ENCODE measurements at places on chromosomes 6 and 20.

- no peak for DNase-seq
Observed at GRCh38 chr20:64133951-64134407, 26.6 kb upstream of the NPBWR2 start.

DNA sequence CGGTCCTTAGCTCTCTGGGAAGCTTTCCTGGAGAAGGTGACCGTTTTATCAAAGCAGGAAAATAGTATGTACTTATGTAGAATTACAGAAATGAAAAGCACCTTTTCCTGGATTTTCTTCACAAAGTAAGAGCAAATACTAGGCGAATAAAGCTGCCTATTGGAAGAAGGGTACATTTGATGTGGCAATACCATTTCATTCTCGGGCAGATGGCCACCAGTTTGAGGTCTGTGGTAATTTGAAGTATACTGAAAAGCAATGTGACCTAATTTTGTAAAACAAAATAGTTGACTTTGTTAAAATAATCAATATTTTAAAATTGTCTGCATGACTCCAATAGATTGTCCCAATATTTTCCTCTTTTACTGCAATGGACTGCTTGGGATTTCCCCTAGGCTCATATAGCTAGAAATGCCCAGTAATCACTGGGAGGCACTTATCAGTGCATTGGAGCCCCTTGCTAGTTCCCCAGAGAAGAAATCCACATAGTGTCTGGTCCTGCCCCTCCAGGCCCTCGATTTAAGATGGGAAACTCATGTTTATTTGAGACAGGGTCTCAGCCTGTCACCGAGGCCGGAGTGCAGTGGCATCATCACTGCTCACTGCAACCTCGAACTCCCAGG is 7.4 kb upstream of the UTRN start:
- no peak for DNase-seq

GRCh38 chr6:21123507-21124436 is 469.8 kb upstream of the SOX4 start:
- DNase-seq = no peak

DNA sequence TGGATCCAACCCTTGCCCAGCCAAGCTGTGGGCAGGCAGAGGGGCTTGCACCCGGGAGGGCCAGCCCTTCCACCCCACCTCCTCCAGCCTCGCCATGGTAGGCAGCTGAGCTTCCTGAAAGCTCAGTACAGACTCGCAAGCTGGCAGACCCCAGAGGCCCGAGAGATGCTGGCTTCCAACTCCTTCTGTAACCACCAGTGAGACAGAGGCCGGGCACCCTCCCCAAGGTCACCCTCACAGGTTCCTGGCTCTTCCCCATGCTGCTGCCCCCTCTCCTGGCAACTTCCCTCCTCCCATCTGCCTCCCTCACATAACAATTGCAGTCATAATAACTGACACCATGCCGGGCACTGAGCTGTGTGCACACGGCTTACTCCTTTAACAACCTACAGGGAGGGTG is 26.2 kb upstream of the NOL4L start:
- DNase-seq = no peak

DNA sequence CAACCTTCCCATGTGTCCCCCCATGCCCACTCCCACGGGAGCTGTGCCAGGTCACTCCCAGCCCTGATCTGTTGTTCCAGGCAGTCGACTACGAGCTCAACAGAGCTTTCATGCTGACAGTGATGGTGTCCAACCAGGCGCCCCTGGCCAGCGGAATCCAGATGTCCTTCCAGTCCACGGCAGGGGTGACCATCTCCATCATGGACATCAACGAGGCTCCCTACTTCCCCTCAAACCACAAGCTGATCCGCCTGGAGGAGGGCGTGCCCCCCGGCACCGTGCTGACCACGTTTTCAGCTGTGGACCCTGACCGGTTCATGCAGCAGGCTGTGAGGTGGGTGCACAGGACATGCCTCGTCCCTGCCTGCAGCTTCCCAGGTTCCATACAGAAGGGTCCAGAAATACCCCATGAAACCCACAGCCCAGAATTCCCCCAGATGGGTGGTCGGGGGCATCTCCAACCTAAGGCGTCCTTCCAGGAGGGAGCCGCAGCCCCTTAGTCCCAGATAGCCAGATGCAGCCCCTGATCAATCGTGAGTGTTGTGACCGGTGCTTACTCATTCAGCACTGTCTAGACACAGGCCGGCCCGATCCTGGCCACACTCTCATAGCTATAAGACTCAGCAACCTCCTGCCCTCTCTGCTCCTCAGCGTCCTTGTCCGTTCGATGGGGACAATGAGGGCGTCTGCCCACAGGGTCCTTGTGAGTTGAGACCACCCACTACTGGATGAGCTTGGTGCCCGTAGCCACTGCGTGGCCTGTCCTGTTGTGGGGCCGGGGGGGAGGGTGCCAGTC is 142.1 kb downstream of the TAF4 start:
- DNase-seq = no peak

DNA sequence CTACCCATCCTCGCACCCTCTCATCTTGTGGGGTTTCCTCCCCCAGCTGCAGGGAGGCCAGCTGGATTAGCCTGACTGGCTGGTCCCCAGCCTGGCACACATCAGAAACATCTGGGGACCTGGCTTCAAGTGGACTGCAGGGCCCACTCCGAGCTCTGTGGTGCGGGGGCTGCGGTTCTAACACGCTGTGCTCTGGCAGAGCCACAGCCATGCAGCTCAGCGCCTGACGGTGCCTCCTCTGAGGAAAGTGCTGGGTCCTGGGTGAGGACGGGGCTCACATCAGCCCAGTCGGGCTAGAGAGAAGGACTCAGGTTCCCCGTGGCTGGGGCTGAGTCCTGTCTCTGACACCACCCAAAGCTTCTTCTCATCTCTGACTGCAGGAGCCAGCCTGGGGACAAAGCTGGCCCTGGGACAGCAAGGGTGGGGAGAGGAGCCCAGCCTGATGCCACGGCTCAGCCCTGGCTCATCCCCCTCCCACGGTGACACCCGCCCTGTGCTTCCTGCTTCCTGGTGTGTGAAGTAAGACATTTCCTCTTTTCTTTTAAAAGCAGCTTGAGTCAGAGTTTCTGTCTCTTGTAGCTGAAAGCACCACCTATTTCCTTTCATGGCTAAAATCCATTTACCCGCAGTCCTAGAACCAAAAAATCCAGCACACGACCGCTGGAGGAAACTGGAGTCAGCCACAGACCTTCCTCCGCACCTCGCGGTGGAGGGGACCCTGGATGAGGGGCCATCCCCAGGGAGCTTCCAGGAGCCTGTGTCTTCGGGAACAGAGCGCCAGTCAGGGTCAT is 127.4 kb upstream of the AFDN start:
- no peak for DNase-seq

- peak; percentile 29 for DNase-seq
Observed at GRCh38 chr6:72857791-72858585, 236.1 kb downstream of the KCNQ5 start.

GRCh38 chr6:168905451-168906090 is 348.1 kb downstream of the THBS2 start:
- no peak for DNase-seq

DNA sequence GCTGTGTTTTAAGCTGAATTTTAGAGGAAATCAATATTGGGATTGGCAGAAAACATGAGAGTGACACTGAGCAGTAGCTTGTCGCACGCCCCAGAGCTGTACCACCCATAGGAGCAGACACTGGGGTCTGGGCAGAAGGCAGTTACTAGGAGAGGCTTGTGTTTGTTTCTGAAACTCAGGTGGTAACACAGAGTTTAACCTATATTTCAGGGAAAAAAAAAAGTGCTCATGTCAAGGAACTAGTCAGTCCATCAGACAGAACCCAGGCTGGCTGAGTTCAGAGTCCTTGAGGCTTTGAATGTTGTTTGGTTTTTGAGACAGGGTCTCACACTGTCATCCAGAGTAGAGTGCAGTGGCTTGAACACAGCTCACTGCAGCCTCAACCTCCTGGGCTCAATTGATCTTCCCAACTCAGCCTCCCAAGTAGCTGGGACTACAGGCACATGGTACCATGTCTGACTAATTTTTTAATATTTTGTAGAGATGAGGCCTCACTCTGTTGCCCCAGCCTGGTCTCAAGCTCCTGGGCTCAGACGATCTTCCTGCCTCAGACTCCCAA is 6.6 kb downstream of the SLC22A1 start:
- no peak for DNase-seq

DNA sequence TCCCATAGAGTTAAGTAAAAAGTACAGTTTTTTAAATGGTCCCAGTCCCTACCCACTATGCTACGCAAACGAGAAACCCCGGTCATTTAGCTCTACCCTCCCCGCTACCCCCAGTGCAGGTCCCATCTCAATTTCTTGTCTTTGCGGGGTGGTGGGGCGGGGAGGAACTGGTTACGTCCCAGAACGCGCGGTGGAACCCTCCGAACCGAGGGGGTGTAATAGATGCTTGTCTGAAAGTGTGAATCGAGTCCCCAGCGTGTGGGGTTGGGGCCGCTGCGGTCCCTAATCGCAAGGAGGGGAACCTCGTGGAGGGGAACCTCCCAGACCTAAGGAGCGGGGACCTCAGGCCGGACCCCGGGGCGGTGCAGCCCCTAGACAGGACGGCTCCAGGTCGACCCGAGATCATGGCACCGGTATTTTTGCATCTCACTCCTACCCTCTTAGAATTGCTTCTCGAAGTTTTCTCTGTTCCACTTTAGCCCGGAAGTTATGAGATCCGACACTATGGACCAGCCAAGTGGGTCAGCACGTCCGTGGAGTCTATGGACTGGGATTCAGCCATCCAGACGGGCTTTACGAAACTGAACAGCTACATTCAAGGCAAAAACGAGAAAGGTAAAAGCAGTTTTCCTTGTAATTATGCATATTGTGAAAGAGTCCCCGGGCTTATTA is 779 bp downstream of the HEBP2 start:
- DNase-seq = no peak

- DNase-seq = peak; percentile 79
Observed at GRCh38 chr6:121851056-121851455, 415.6 kb downstream of the GJA1 start.

DNA sequence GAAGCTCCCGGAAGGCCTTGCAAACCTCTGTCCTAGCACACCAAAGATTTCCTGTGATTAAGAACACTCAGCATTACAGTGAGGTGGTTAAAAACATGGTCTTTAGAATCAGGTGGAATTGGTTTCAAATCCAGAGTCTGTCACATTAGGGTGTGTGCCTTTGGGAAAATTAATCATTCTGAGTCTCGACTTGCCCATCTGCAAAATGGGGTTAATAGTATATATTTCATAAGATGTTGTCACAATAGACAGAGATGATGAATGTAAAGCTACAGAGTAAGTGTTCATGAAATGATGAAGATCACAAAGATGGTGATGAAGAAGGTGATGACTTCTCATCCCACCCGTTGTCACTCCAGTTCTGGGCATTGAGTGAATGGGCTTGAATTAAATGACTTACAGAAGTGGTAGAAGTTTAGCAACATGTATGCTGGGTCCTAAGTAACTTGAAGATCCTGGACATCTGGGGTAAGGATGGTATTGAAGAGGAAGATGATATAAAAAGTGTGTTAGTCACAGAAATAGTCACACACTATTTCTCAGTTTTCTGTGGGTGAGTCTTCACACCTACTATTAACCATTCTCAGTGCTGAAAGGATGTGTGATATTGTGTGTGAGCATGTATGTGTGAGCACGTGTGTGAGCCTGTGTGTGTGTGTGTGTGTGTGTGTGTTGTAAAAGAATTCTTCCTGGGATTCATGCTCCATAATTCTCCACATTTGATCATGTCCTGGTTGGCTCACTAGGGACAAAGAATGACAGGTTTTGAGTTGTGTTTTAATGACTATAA is 28.0 kb upstream of the NEDD9 start:
- DNase-seq = no peak

GRCh38 chr6:53436526-53437303 is 88.0 kb upstream of the ELOVL5 start:
- peak; percentile 26 for DNase-seq

GRCh38 chr6:51273228-51273961 is 454.7 kb downstream of the TFAP2B start:
- DNase-seq = no peak

DNA sequence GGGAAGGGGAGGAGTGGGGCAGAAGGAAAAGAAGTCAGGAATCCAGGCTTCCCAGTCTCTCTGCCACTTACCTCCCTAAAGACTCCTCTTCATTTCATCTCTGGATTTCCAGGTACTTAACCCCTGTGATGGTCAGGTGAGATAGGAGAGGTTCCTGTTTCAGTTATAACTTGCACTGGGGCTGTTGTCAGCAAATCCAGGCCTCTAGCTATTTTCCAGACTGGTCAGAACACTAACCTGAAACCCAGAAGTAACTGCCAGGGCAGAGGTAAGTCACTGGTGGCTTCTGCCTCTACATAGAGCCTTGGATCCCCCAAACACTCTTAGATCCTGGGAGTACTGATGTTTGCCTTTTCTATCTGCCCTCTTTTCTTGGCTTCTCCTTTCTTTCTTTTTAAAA is 233.5 kb upstream of the TAB2 start:
- DNase-seq = no peak

DNA sequence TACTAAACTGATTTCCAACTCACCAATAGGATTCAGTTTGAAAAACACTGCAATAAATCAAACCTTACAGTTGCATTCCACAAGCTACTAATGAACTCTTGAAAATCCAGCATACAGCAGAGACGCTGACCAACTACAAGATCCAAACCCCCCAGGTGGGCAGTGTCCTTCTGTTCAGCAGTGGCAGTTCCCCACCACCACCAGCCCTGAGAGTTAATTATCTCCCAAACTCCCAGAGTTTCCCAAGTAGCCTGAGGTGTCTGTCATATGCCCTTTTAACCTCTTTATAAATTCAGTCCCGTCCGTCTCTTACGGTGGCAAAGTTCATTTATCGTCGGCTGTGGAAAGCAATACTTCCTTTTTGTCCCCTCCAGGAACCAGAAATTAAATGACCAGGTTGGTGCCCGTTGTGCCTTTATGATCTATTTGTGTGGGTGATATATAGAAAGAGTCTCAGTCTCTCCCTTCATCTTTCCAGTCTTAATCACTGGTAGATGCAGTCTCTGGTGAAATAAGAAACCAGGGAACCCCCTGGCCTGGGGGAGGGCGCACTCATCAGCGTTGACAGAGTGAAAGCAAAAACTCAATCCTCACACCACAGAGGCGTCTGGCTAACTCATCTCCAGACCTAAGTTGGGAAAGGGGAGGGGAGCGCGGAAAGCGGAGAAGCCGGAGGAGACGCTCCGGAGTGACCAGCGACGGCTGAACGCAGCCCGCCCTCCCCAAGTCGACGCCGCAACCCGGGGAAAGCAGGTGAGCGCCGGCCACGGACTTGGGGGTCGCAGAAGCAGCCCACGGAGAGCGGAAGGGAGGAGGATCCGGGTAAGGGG is 717 bp downstream of the MRPL14 start:
- peak; percentile 21 for DNase-seq

GRCh38 chr6:74549746-74550145 is 656.1 kb downstream of the COL12A1 start:
- DNase-seq = no peak

GRCh38 chr6:98547634-98548033 is 286.7 kb upstream of the POU3F2 start:
- DNase-seq = no peak

- DNase-seq = no peak
Observed at GRCh38 chr6:21095462-21095861, 498.1 kb upstream of the SOX4 start.

DNA sequence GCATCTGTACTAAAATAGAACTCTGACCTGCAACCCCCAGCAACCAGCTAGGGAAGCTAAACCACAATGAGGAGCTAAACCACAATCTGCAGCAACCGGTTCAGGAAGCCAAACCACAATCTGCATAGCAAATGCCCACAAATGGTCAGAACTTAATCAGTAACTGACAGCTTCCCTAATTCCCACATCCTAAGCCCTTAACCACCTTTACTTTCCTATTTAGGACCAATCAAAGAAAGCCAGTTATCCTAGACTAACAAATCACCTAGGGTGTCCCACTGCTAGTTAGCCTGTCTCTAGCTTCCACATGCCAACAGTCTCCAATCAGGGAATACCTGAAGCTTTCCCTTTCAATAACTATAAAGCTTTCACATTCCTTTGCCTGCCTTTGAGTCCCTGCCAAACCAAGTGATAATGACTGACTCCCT is 424.6 kb upstream of the PTCHD4 start:
- peak; percentile 16 for DNase-seq

Data from foreskin melanocyte (primary cell).